IMR-90 (cell line): ENCODE measurements at places on chromosomes 11 and 22. TPM values are rescaled to one million over a fixed set of nuclear protein-coding genes. Genes with fewer than 3 reads are reported as not detected.

DNA sequence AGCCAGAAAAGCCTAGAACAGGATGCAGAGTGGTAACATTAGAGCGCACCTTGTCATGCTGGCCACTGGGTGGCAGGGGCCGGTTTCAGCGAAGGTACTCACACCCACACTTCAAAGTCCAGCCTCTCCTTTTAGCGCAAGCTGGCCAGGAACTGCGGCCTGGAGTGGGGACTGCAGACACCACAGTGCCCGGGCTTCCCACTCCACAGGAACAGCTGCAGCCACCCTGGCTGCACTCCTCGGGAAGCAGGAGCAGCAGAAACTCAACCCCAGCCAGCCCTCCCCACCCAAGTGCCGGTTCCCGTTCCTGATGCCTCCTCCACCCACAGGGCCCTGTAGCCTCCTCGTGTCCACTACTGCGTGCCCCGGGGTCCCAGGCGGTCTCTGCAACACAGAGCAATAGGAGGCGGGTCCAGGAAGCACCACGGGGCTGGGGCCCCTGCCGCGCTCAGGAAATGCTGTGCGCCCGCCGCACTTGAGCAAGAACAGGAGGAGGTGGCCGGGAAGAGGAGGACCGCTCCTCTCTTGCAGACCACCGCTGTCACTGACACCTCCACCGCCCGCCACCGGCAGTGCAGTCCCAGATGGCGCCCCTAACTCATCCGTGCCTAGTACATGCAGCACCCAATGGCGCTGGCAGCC, 2.2 kb downstream of the RFPL2 start:
- DNase-seq, result peak; percentile 22

DNA sequence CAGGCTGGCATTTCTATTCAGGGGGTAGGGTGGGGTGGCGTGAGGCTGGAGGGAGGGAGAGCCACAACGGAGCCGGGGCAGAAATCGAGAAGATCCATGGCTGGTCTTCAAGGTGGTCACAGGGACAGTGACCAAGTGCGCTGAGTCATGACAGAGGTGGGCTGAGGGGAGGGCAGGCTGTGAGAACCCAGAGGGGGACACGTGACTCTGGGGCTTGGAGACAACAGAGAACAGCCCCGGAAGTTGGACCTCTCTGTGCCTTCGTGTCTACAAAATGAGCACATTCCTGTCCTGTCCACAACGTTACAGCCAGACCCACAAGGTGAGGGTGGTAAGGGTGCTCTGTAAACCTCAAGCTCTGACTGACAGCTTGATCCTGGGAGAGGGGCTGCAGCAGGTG, 35.1 kb upstream of the ARFGAP3 start:
- DNase-seq, result no peak

DNA sequence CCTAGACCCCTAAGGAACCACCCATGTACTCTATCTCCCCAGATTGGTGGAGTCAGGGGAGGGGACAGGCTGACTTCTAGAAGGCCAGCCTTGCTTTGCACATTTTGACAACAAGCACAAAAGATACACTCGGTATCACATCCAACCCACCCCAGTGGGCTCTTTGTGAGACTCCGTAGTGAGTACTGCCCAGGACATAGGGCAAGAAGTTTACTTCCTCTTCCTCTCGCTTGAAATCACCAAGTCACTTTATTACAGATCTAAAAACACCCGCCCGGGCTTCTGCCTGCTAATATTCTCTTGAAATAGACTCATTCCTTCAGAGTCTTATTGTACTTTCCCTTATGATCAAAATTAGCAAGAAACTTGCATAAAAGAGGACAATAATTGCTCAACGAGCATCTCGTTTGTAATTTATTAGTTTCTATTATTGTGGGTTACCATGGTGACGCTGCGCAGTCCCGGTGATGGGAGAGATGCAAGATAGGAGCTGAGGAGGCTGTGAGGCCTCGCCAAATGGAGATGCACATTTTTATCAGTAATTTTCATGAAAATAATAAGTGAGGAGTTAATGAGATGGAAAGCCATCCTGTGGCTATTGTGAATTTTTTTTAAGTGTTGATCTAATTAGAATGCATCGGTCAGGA, 96.9 kb downstream of the FEZ1 start:
- no peak for DNase-seq

DNA sequence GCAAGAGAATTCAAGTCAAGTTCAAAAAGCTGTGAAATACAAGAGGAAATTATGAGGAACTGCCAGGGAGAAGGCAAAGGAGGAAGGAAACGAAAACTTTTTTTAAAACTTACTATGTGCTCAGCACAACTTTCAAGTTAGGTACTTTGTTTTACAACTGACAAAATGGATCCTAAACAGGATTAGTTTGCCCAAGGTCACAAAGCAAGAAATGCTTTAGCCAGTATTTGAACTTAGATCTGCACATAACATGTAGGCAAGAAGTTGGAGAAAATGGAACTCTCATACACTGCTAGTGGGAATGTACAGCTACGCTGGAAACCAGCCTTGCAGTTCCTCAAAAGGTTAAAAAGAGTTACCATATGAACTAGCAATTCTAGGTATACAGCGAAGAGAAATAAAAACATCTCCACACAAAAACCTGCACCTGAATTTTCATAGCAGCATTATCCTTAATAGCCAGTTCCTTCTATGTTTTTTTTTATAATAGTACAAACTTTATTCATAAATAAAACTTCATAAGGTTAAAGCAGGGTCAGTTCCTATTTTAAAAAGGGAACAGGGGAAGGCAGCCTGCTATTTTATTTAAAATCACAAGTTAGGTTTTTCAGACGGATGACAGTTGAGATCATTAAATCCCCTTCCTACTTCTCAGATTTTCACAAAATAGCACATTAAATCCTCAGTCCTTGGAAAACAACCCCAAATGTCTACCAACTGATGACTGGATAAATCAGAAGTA, 19.2 kb downstream of the DDX6 start:
- DNase-seq, result no peak

The DCDC1 gene
- total RNA-seq, result under 0.01 TPM in 1 of 2 replicates, not detected in the other

- peak; percentile 12 for DNase-seq
Measured at GRCh38 chr11:127639916-127640315, 639.3 kb upstream of the KIRREL3 start.

DNA sequence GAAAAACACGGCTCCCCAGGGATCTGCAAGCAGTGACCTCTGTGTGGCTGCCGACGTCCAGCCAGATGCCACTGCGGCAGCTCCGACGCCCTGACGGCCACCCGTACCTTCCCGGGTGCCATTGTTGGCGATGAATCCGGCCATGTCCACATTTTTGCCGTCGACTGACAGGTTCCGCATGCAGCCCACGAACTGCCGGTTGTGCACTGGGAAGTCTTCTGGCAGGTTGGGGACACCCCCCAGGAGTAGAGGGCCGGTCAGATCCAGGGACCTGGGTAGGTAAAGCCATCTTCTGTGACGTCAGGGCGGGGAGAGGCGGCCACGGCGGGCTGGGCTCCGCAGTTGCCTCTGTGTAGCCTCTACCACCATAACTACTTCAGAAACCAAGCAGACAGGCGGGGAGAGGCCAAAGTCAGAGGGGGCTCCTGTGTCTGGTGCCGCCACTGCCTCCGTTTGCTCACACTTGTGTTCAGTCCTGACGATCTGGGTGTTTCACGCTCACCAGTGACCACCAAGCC, 74.8 kb downstream of the TRMU start:
- no peak for DNase-seq

The OR51B5 gene
- total RNA-seq, result 0.54 and 0.56 TPM in 2 replicates

DNA sequence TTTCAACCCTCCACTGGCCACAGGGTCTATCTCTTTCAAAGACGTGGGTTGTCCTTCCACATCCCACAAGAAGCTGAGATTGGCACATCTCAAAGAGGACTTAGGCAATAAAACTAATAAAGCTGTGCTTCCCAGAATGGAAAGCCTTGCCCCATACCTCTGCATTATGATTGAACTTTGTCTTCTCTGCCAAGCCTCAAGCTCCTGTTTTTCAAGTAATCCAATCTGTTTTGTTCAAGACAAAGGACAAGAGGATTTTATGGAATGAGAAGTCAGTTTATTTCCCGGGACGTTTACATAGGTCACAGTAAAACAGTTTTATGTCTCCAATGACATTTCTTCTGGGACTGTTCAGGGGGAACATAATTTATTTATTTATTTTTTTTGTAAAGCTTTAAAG, 108.4 kb downstream of the GALNT18 start:
- no peak for DNase-seq

- DNase-seq, result peak; percentile 90
Measured at GRCh38 chr22:44202261-44202789, 21.6 kb downstream of the PARVG start.

The MMP3 gene
- under 0.01 and 0.28 TPM in 2 replicates for total RNA-seq
